AG08396 (cell line): ENCODE measurements at places on chromosomes 2 and 18.

DNA sequence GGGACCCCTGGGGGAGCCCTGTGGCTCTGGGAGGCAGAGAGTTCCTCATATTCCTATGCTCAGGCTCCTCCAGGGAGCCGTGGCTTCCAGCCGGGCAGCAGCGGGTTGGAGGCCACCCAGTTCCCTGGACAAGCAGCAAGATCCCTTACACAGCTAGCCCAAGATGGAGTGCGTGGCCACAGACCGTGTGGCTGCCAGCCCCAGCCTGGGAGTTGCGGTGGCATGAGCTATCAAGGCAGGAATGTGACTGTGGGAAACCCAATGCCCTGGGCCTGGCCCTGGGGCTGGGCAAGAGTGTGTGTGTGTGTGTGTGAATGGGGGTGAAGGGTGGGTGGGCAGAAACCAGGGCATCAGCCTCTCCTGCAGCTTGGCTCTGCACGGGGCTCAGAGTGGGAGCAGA lies 130.5 kb downstream of the DYSF start:
- peak; percentile 40 for DNase-seq

GRCh38 chr18:79987566-79987965 lies 797 bp downstream of the TXNL4A start:
- DNase-seq: peak; percentile 48

- peak; percentile 80 for DNase-seq
Observed at GRCh38 chr2:31235504-31235902, 1.6 kb downstream of the EHD3 start.

- no peak for DNase-seq
Observed at GRCh38 chr18:79523736-79524180, 128.0 kb downstream of the NFATC1 start.

DNA sequence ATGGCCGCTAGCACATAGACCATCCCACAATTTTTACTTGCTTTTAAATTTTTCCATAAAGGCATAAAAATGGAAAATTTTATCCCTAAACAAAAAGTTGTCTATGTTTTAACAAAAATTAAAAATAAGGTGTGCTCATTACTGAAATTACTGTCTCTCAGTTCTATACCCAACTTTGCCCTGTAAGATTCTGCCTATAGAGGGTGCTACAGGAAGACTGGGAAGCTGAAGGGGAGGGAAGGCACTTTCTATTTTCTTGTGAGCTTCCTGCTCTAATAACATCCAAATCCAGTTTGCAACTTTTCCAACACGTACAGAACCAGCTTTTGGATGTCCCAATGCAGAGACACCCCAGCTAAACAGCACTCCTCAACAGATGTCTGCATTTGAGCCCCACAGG lies 666.9 kb downstream of the PLCL1 start:
- DNase-seq: no peak

GRCh38 chr2:50647381-50647780 lies 384.6 kb downstream of the NRXN1 start:
- no peak for DNase-seq

- no peak for DNase-seq
Observed at GRCh38 chr2:37181726-37182684, 6.5 kb downstream of the SULT6B1 start.

GRCh38 chr2:98012561-98012991 lies 16.8 kb upstream of the TMEM131 start:
- DNase-seq: no peak

DNA sequence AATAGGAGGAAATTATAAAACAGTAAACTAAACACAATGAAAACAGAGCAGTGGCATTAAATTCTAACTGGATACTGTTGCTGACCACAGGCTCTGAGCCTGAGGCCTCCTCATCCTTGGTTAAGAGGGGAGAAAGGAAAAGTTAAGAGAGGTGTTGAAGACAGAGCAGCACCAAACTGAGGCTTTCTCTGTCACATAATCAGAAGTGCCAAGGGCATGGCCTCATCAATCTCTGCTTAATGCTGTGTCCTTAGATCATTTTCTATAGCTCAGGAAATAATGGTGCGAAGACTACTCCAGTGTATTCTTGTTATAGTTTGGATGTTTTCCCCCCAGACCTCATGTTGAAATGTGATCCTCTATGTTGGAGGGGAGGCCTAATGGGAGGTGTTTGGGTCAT lies 160.9 kb upstream of the SLC1A4 start:
- no peak for DNase-seq

GRCh38 chr2:100185516-100185915 lies 43.1 kb upstream of the AFF3 start:
- no peak for DNase-seq

DNA sequence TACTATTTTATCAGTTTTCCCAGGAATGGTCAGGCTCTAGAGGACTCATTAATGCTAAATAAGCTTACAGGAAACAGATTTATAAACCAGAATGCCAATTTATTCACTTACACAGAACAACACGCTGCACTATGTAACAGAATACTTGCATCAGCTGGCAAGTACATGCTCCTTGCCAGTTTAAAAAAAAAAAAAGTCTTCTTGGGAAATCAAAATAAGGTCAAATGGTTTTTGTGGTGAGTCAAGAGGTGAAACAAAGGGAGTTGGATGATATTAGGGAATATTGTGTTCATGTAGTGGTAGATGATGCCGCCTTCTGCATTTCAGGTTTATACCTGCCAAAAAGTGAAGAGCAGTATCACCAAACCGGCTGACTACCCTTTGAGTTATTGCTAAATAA lies 1322.1 kb upstream of the ZEB2 start:
- DNase-seq: no peak

DNA sequence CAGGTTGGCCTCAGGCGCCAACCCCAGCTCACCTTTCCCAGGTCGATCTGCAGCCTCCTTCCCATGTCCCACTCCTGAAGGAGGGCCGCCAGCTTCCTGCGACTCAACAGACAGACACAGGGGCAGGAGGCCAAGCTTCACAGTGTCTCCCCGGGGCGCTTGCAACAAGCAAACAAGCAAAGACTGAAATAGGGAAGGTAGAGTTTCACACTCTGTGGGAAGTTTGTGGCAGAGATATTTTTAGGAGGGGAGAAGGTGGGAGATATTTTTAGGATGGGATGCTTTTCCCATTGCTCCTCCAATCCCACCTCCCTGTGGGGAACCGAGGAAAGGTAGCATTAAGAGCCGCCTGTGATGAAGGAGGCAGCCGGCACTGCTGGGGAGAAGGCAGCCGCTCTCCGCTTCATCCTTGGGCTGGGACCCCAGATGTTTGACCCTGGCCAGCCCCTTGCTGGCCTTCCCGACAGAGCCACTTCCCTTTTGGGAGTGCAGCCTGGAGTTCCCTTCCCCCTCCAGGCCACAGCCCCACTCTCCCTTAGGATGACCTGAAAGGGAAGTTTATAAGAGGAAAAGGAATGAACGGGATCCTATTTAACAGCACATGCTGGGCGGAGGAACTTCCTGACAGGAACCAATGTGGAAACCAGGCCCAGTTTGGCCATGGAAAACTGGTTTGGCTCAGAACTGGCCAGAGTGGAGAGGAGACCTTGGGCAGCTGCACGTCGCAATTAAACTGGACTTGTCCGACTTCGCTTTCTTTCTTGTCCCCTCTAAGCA lies 142.2 kb upstream of the SMAD2 start:
- DNase-seq: no peak

DNA sequence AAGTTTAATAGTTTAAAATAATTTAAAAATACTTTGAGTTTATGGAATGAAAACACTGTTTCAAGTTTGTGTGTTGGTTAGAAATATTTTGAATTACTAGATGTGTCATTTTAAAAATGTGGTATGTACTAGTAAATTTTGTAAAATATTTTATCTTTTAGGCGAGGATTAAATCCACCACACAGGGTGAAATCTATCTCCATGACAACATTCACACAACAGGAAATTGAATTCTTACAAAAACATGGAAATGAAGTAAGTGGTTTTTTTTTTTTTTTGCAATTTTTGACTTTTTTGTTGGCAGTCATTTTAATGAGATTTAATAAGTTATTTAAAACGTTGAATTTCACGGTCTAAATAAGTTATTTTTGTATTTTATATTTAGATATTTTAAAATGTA lies 19.4 kb downstream of the AGFG1 start:
- DNase-seq: no peak

GRCh38 chr2:116452651-116453050 lies 1361.8 kb upstream of the DDX18 start:
- no peak for DNase-seq

DNA sequence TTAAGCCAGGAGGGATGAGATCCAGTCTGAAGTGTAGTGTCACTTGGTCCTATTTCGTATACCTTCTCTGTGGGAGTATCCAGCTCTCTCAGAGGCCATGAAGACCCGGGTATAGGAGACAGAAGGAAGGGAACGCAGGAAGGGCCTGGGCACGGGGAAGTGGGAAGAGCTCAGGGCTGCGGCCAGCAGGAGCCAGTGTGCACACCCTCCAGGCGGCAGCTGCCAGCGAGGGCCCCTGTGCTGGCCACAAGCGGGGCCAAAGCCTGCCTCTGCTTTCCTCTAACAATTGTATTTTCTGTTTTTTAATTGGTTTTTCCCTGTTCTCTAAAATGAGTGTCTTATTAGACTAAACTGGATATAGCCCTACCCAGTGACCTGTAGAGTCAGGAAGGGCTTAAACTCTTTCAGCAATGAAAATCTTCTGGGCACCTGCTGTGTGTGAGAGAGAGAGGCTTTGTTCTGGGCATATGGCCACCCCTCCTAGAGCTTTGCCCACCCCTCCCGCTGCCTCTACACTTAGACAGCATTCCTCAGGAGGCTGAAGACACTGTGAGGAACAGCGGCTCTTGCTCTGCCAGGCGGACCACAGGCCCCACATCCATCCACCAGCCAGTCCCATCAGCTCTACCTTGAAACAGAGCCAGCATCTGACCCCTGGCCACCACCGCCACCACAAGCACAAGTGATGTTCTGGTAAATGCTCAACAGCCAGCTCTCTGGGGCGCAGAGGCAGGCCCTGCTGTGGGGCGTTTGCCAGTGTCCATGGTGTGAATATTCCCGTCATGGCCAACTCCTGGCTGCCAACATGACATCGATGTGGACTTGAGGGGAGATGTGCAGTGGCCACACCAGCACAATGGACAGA lies 9.5 kb downstream of the GPR17 start:
- DNase-seq: no peak

DNA sequence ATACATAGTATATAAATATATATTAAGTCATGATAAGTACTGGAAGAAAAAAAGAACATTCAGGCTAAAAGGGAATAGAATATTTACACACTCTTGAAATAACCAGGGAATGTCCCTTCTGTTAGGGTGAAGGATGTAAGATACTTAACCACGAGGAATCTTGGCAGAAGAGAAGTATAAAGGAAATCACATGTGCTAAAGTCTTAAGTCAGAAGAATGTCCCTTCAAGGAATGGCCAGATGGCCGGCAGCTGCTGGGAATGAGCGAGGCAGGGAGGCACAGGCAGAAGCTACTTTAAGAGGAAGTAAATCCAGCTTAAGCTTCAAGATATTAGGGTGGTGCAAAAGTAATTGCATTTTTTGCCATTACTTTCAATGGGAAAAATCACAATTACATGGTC lies 5.5 kb downstream of the CCDC102B start:
- DNase-seq: peak; percentile 62

DNA sequence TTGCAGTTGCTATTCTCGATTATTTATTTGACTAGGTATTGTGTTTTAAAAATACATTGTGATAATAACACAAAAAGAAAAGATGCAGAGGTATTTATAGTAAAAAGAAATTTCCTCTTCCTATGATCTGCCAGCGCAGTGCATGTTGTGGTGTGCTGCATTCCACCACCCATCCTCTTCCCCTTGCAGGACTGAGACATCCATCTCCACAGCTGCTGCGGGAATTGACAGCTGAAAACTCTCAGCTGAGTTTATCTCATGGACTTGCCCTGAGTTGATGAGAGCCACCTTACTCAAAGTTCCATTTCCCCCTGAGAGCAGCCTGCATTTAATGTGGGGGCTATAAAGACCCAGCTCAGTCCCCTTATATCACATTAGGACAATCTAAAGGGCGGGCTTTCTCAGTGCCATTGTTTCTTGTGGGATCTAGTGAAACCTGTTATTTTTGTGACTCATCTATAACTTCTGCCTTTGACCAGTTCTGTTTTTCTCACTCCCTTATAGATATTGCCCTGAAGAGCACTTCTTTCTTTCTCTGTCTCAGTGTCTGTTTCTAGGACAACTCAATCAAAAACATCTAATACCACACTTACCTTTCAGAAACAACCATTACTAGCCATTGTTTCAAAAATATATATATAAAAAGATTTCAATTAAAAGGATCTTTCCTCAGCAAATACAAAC lies 698.5 kb downstream of the NR4A2 start:
- DNase-seq: no peak

GRCh38 chr2:151777487-151777886 lies 43.2 kb upstream of the NEB start:
- no peak for DNase-seq

GRCh38 chr2:47072728-47073191 lies 82.3 kb downstream of the STPG4 start:
- DNase-seq: no peak

DNA sequence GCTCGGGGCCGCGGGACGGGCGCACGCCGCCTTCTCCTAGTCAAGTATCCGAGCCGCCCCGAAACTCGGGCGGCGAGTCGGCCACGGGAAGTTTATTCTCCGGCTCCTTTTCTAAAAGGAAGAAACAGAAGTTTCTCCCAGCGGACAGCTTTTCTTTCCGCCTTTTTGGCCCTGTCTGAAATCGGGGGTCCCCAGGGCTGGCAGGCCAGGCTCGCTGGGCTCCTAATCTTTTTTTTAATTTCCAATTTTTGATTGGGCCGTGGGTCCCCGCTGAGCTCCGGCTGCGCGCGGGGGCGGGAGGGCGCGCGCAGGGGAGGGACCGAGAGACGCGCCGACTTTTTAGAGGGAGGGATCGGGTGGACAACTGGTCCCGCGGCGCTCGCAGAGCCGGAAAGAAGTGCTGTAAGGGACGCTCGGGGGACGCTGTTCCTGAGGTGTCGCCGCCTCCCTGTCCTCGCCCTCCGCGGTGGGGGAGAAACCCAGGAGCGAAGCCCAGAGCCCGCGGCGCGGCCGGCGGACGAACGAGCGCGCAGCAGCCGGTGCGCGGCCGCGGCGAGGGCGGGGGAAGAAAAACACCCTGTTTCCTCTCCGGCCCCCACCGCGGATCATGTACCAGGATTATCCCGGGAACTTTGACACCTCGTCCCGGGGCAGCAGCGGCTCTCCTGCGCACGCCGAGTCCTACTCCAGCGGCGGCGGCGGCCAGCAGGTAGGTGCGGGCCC lies 617 bp downstream of the FOSL2 start:
- peak; percentile 70 for DNase-seq

DNA sequence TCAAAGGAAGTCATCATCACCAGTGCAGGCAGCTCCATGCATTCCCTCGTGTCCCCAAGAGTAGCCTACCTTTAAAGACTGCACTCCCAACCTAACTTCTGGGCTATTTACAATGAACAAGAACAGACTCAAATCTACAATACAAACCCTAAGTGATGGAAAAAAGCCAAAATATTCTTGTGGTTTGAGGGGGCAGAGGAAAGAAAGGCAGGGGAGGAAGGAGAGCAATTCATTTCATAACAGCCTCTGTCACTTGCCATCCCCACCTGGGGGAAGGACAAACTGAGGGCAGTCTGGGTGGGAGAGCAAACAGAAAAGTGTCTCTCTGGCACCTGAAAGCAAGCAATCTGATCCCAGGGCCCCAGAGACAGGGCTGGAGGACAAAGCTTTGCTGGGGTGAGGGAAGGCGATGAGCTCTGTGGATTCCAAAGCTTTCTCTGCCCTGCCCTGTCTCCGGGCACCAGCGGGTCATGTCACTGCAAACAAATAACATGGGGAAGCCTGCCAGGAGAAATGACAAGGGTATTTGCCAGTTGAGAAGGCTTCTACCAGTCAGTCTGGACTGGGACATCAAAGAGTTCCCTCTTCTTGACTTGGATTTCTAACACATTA lies 528.0 kb upstream of the TNP1 start:
- DNase-seq: no peak
